Activated CD8-positive, alpha-beta memory T cell treated with anti-CD3 and anti-CD28 coated beads for 48 hours (primary cell): ENCODE measurements at places on chromosomes 16 and 17.

- DNase-seq, result no peak
These were observed 1.9 kb downstream of the PHF23 start for GRCh38 chr17:7237266-7237760.

- DNase-seq, result no peak
These were observed 33.3 kb downstream of the TOM1L1 start for GRCh38 chr17:54933921-54934320.

DNA sequence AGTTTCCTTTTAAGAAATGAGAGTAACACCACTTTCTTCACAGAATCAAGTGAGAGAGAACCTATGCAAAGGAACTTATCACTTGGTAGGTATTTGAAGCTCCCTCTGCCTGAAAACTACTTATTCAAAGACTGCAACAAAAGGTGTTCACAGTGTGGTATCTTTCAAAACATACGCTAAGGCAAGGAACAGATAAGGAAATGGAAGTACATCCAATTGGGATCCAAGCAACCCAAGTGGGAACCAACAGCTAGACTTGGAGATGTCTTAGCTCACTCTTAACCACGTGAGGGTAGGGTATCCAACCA lies 431 bp upstream of the PPM1E start:
- DNase-seq, result no peak

DNA sequence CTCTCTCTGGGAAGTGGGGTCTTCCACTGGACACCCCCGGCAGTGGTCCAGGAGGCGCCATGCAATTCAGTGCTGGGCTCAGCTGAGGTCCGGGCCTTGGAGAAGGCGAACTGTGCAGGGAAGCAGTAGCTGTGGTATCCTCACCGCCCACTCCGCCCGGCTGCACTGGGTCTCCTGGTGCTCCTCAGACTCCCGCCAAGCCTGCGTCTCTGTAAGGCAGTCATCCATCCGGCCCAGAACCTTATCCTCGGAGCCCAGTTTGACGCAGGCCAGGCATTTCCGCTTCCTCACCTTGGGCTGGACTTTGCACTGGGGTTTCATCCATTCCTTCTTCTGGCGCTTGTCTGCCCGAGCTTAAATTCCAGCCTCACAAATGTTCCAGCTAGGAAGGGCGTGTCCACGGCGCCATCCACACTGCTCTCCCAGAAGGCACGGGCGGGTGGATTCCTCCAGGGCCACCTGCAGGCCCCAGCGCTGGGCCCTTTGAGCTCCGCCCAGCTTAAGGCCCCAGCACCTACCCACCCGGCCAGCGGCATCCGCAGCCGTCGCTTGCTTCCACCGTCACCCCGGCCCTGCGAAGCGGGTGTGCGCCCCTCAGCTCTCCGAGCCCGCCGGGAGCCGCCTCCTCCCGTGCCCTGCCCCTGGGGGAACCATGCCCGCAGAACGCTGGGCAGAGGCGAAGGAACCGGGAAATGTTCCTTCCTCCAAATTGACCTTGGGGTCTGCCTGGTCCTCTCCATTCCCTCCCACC lies 1884.8 kb downstream of the TP53TG3F start:
- DNase-seq, result no peak

GRCh38 chr16:1151424-1152122 lies 1.3 kb upstream of the CACNA1H start:
- DNase-seq, result no peak

GRCh38 chr16:3198334-3199072 lies 10.5 kb downstream of the OR1F1 start:
- no peak for DNase-seq

DNA sequence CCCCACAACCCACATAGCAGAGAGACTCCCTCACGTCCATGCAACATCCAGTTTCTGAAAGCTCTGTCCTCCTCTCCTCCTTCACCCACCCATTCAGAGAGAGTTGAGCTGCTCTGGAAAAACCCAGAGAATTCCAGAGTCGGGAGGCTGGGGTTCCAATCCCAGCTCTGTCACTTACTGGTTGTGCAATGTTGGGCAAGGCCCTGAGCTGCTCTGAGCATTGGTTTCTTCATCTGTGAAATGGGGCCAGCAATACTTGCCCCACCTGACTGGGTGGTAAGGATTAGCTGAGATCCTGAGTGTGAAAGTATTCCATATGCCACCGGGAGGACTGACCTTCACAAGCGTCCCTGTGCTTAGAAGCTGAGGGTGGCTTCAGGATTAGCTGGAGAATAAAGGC lies 12.2 kb upstream of the DLX4 start:
- DNase-seq, result no peak

DNA sequence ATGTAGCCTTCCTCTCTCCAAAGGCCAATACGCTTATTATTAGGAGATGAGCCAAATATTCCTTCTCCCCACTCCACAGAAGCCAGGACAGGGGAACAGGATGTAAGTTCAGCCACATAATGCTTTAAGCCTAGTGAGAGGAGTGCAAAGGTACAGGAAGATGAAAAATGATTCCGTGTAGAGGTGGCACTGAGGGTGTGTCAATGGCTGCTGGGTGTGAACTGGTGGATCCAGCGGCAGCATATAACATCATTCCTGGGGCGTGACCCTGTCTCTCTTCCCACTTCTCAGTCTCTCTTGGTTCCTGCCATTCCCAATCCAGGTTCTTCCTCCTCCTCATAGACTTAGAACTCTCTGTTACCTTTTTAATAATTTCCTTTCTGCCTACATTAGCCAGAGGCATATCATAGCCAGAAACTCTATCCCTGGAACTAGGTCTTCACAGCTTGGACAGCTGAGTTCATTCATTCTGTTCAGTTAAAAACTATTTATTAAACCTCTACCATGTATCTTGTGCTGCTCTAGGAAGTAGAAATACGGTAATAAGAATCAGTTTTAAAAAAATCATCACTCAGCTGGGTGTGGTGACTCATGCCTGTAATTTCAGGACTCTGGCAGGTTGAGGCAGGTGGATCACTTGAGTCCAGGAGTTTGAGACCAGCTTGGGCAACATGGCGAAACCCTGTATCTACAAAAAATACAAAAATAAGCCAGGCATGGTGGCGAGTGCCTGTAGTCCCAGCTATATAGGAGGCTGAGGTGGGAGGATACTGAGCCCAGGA lies 58.0 kb upstream of the FAM20A start:
- DNase-seq, result no peak

GRCh38 chr16:49697631-49698452 lies 158.1 kb downstream of the ZNF423 start:
- DNase-seq, result no peak

DNA sequence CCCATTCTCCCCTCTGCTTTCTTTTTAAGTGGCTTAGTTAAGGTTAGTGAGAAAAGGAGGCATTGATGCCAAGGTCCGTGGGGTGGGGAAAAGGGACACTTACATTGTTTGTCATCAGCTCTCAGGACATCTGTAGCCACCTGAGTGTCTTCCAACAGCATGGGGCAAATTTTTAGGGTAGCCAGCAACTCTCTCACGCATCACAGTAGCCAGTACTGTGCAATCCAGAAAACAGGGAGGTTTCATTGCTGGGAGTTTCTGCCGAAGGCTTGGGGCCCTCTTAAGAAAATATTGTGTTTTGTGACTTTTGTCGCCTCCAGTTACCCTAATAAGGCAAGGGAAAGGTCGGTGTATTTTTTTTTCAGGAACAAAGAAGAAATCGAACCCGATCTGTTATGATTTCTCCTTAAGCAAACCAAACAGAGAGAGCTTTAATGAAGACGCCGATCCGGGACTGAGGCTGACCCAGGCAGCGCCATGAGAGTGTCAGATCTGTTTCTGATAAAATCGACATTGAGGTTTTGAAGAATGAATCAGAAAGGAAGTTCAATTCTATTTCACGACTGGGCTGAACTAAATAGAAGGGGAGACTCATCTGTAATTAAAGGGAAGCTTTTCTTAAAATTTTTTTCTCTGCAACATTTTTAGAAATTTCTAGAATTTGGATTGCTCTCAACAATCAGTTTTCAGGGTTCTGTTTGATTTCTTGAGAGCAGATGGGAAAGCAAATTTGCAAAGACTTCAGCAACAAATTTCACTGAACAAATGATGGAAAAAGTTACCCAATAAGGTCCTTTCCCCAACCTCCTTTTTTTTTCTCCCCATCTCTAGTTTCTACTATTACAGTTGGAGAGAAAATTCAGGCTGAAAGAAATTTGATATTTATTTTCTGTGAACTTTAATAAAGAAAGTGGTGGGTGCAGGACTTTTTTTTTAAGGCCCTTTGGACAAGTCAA lies 144.7 kb upstream of the IRX3 start:
- no peak for DNase-seq

GRCh38 chr16:24286741-24287405 lies 30.7 kb downstream of the CACNG3 start:
- no peak for DNase-seq

DNA sequence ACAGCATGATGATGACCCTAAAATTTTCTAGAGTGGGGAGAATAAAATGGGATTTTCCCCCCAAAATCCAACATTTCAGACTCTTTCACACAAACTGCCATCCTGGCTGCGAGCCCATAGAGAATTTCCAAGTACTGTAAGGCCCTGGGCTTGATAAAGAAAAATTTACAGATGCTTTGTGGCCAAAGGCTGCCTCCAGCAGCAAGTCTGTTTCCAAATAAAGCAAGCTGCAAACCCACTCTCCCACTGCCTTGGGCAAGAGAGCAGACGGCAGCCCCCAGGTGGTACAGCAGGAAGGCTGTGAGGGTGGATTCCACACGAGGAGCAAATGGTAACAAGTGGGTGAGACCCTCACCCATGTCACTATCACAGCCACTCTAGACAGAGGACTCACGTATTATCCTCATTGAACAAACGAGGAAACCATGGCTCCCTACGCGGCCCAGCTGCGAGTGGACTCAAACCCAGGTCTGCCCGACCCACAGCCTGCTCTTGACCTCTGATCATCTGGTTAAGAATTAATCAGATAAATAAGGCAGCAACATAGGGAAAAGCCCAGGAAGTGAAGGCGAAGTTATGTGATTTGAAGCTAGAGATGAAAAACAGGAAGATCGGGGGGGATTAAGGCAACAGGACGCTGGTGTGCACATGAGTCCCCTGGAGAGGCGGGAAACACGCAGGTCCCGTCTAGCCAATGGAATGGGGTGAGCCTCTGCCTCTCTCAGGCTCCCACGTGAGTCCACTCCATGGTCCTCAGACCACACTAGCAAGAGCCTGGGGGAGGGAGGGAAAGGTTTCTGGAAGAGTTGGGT lies 37.4 kb downstream of the AXIN2 start:
- DNase-seq, result no peak

- no peak for DNase-seq
These were observed 155.2 kb downstream of the SHISA9 start for GRCh38 chr16:13056607-13057006.

DNA sequence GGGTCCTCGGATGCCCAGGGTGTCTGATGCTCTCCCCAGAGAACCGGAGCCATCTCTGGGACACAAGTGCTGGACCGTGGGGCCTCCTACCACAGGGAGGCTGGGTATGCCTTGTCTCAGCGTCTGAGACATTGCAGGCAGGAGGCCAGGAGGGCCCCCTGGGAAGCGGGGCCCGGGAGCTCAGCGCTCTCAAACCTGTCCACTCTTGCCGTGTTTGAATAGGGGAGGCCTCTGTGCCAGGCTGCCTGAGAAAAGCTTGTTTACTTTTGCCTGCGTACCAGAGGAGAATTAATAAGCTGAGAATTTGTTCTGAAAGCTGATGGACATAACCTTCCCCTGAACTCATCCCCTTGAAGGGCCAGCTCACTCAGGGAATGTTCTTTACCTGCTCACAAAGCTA lies 163.8 kb downstream of the NTN1 start:
- DNase-seq, result no peak

GRCh38 chr17:19678581-19679453 lies 30.3 kb downstream of the ALDH3A2 start:
- no peak for DNase-seq

- no peak for DNase-seq
These were observed 7.5 kb downstream of the C16orf90 start for GRCh38 chr16:3487521-3488410.

GRCh38 chr17:4796552-4796920 lies 572 bp downstream of the PSMB6 start:
- DNase-seq, result no peak

GRCh38 chr16:73875996-73876690 lies 420.5 kb upstream of the PSMD7 start:
- DNase-seq, result no peak

DNA sequence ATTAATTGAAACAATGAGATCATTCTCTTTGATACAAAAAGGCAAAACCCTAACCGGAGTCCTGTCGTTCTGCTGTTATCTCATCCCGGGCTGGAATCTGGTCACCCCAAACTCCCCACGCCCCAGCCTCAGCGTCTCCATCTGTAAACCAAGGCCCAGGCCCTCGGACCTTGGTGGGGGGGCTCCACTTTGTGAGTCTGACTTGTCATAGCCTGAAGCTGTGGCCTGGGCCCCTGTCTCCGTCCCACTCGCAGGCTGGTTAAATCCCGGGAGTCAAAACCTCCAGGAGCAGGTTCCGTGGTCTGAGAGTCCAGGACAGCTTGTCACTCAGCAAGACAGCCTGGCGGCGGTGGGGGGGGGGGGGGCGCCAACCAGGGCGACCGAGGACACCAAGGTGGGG lies 50.0 kb downstream of the SLC7A5 start:
- DNase-seq, result no peak

DNA sequence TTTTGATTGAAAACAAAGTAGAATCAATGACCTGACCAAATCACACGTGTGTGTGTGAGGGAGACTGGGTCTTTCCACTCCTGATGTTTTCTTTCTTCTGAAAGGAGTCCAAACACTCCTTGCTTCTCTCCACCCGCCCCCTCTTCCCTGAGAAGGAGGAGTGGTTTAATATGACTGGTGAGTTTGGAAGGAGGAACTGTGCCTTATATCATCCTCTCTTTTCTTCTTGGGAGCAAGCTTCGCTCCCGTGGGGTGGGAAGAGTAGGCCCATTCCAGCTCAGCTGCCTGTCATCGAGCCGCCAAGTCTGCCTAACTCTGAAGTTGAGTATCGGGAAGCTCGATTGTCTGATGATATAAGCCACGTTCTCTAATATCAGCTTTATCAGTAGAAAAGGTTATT lies 96.5 kb downstream of the YPEL2 start:
- no peak for DNase-seq

GRCh38 chr17:7497228-7497627 lies 13.1 kb downstream of the POLR2A start:
- no peak for DNase-seq

- DNase-seq, result no peak
These were observed 38.3 kb upstream of the USP7 start for GRCh38 chr16:9002042-9002441.

DNA sequence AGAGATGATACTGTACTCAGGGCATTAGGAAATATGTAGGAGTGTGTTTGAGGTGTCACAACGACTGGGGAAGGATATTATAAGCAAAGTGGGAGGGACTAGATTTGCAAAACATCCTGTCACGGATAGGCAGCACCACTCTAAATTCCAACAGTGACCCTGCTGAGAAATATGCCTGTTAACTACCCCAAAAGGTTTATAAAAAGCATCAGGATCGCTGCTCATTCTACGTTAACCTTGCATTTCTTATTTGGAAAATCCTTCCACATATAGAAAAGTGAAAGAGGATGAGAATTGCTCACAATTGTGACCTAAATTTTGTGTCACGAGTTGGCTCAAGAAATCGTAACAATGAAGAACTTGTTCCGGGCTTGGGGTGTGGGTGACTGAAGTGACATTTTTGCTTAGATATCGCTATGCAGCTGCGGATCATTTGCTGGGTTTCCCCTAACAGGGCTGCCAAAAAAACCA lies 51.6 kb downstream of the N4BP1 start:
- DNase-seq, result no peak
